Occipital lobe (tissue), 3 donors: ENCODE measurements at places on chromosomes 2 and 18. TPM values are rescaled to one million over a fixed set of nuclear protein-coding genes. Genes with fewer than 3 reads are reported as not detected.

GRCh38 chr2:50754514-50754913 lies 277.4 kb downstream of the NRXN1 start:
- no peak for DNase-seq

DNA sequence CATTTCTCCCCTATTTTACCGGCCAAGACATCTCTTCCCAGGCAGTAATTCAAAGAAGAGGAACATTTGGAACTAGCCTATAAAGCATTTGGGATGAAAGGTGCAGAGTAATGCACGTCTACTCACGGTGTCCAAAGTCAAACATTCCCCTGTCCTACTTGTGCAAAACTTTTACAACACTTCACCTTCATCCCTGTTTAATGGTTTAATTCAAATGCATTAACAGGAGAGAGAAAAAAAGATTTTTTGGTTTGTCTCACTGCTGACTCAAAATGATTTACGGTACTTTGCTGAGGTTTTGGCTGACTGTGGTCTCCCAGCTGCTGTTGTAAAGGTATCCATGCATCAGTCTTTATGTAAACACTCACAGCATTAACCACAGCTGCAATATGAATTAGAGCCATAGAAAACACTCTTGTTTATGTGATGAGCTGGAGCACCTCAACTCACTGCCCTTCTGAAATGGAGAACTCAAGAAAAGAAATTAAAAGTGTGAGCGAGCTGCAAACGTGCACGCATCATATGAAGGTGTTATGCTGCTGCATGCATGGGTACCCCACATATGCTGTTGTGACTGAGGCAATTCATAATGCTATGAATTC lies 220.5 kb downstream of the PIEZO2 start:
- no peak for DNase-seq

- DNase-seq: no peak
These were observed 1.0 kb upstream of the TUBB6 start for GRCh38 chr18:12306752-12307700.

The MAPK4 gene
- 30.3 TPM for total RNA-seq

DNA sequence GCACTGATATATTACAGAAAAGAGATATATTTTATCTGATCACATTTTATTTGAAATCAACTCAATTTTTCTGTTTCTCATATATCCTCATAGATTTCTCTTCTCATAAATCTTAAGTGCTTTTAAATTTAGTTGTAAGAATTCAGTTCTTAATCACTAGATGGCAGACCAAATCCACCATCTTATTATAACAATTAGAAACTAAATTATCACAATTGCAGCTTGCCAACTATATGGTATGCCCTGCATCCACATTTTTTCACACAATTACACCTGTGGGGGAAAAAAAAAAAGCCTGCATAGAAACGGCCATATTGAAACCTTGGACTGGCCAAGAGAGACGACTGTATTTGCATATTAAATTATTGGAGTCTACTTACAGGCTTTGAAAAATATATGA lies 64.4 kb downstream of the COL5A2 start:
- no peak for DNase-seq

- DNase-seq: no peak
These were observed 376.6 kb downstream of the HRH4 start for GRCh38 chr18:24837066-24837465.

The C2orf49 gene
- 33.5 TPM for total RNA-seq

DNA sequence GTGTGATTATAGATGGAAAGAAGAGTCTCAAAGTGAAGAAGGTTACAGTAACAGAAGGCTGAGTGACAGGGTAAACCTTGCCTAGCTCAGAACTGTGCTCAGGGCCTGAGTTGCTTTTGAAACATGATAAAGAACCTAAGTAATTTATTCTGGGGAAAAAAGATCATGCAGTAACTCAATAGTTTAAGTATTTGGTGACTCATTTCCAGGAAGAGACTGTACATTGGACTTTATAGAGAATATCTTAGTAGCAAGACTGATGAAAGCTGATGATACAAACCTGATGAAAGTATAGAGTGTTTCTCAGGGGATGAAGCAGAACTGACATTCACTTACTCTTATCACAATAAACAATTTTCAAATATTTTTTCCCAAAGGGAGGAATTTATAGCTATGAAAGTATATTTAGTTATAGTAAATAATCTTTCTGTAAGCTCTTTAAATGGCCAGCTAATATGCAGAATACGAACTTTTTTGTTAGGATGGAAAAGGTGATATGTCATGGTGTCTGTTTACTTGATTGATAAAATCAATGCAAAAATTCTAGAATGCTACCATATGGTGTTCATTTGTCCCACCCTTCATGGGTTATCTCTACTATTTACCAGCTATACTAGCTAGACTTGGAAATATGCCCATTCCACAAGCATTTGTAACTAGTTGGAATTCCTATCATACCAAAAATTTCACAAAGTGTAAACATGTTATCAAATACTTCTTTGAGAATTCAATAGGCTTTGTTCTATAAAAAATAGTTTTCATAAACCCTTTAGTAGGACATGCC lies 1265.5 kb upstream of the ACVR2A start:
- no peak for DNase-seq

The SPATA3 gene
- not detected for total RNA-seq

DNA sequence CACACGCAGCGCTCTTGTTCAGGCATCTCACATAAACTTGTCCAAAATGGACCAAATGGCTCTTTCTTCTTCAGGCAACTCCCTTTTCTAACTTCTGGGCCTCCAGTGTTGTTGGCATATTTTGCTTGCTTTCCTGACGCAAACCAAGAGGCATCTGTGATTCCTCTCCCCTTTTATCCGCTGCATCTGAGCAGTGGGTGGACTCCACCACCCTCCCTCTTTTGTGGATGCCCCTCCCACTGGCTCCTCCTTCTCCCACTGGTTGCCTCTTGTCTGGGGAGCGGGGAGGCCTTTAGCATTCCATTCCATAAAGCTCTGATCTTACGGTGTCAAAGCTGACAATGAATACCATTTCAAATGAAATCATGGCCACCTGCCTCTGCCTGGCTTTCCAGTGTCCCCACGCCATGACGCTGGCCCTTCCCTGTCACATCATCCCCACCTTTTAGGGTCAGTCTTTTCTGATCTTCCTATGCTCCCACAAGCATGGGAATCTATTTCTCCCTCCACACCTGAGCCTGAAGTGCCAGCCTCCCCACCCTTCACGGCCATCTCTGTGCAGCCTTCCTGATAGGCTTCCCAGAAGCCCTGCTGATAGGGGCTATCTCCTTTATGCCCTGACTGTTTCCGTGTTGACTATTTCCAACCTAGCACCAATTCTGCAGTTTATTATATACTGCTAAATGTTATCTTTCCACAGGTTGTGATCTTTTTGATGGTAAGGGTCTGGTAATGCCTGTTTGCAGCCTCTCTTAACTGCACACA lies 51.5 kb downstream of the RPL37A start:
- no peak for DNase-seq

DNA sequence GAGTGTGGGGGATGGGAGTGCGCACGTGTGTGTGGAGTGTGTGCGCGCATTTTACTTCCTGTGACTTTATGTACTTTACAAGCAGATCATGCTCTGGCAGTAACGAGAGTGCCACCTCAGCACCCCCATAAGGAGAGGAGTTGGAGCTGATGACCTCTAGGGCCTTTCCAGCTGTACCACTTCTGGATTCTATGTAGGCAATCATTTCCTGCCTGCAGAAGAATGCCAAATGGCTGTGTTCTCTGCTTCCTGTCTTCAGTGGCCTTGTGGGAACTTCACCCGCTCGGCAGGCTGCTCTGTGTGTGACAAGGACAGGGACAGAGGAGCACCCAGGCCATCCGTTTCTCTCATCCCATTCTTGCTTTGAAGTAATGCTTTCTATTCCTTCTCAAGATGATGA lies 22.8 kb upstream of the ZNF385B start:
- DNase-seq: no peak

GRCh38 chr2:64455545-64455944 lies 1.6 kb downstream of the LGALSL start:
- no peak for DNase-seq

The FAM124B gene
- total RNA-seq: 7.8 TPM

DNA sequence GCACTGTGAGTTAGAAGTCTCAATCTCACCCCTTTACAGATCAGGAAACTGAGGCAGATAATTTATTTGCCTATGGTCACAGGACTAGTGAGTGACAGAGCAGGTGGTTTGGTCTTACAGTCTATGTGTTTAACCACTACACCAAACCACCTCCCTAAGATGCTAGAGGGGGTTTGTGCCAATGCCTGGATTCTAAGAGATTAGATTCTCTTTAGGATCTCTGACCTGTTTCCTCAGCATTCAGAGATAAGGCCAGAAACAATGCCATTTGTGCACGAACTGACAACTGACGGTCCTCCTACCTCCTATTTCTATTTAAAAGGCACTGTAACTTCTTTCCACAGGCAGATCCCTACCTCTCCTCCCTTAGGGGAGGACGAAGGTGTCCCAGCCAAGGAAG lies 2.3 kb upstream of the SLC20A1 start:
- no peak for DNase-seq

- no peak for DNase-seq
These were observed 36.8 kb downstream of the SLC66A2 start for GRCh38 chr18:79914614-79915160.

The IL36RN gene
- not detected for total RNA-seq

DNA sequence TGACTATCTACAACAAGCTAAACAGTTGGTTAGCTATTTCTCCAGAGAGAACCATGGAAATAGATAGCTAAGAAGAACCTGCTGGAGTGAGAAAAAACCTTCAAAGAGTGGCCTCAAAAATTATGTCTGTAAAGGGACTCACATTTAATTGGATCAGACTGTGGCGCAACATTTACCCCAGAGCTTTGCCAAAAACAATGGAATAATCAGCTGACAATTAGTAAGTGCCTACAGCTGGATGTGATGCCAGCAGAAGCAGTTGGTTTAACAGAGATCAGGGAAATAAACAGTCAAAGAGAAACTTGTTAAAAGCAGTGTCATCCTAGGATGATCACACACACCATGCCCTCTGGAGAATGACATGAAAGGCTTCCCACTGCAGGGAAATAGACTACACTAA lies 310.7 kb downstream of the CLIP4 start:
- DNase-seq: no peak

DNA sequence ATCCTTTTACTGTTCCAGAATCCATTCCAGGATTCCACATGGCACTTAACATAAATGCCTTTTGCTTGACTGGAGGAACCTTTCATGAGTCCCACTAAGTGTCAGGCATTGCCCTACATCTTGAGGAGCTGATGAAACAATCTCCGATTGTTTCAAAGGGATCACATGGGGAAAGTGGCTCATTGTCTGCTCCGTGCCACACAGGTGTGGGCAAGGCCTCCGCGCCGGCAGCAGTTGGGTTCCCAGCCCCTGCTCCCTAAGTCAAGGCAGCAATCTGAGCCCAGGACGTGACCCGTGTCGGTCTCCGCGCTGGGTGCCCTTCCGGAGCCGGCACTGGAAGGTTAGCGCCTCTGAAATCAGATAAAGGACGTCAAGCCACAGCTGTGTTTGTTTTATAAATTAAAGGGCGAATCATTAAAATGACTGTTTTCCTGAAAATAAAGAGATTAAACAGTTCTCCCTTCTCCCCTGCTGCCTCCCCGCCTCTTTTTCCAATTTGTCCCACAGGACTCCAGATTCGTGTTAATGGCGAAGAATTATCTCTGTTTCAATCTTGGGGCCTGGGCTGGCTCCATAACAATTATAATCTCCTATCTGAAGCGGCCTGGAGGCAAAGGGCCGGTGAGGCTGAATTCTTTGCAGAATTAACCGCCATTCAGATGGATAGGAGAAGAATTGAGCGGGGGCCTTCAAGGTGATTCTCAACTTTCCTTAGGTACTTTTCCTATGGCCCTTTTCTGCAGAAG lies 84.3 kb upstream of the FZD7 start:
- no peak for DNase-seq

The MYCN gene
- total RNA-seq: 75.5 TPM

The CCDC85A gene
- 38.8 TPM for total RNA-seq

DNA sequence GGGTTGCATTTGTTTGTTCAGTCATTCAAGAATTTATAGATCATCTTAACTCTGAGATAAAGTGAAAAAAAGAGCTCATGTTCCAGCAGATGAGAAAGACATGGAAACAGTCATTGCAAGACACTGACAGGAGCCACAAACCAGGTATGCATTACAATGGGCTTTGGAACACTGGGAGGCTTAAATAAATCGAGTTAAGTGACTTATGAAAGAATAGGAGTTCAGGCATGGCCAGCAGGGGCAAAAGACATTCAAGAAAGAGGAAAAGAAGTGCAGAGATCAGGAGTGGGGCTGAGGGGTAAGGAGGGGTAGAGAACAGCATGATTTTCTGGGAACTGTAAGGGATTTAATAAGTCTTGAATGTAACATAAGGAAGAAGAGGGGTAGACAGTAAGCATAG lies 121.2 kb upstream of the EPC2 start:
- no peak for DNase-seq

The GREB1 gene
- 1.4 TPM for total RNA-seq

DNA sequence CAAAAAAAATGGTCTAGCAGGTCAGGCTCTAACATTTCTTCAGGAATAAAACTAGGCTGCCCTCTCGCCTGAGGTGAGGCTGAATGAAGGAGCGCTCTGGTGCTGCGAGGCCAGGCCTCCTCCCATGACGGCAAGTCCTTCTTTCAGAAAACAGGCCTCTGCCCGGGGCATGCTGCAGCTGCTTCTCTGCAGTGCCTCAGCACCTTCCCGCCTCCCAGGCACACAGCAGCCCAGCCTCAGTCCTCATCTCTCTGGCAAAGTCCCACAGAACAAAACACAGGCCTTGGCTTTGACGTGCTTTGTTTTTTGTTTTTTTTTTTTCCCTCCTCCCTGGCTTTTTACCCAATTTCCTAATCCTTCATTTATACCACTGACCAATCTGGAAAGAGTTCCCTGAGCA lies 74.8 kb downstream of the BCL11A start:
- no peak for DNase-seq

The ANKMY1 gene
- 5.6 TPM for total RNA-seq

DNA sequence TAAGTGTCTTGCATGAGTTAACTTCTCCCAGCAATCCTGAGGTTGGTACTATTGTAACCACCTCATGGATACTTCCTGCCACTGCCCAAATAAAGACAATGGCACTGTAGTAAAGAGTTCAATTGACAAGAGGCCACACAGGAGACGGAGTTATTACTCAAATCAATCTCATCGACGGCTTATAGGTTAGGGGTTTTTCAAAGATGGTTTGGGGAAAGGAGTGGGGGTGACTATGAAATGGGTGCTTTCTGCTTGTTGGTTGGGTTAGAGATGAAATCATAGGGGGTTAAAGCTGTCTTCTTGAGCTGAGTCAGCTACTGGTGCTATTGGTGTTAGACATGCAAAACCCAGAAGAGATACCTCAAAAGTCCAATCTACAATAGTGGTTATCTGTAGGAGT lies 1258.0 kb upstream of the ZEB2 start:
- no peak for DNase-seq

The FNDC4 gene
- total RNA-seq: 41.3 TPM

DNA sequence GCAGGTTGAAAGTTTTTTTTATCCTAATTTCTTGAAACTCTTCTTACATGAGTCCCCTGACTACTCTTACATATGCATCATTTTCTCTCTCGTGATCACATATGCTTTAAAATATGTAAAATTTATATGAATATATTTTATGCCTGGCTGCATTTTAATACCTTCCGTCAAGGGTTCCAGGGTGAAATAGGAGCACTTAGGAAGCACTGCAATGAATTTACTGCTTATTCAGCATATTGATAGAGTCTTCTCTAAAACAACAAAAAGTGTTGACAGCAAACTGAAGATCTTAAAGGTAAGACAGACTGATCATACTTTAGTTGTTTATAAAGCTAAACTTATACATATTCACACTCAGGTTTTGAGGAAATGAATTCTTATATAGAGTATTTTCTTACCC lies 1191.6 kb upstream of the CRIM1 start:
- no peak for DNase-seq

The REG1B gene
- total RNA-seq: not detected

The GPAT2 gene
- 1.6 TPM for total RNA-seq
